Karpas-422 (cell line): ENCODE measurements at places on chromosomes 3 and 15. TPM values are rescaled to one million over a fixed set of nuclear protein-coding genes. Genes with fewer than 3 reads are reported as not detected.

GRCh38 chr15:26525096-26525495, 247.8 kb downstream of the GABRB3 start:
- H3K4me3 ChIP-seq = no peak overlapping the region
- no peaks in the 10 kb centered on the region for H3K36me3 ChIP-seq
- DNase-seq = no peak
- no peaks in the 10 kb centered on the region for H3K4me1 ChIP-seq

DNA sequence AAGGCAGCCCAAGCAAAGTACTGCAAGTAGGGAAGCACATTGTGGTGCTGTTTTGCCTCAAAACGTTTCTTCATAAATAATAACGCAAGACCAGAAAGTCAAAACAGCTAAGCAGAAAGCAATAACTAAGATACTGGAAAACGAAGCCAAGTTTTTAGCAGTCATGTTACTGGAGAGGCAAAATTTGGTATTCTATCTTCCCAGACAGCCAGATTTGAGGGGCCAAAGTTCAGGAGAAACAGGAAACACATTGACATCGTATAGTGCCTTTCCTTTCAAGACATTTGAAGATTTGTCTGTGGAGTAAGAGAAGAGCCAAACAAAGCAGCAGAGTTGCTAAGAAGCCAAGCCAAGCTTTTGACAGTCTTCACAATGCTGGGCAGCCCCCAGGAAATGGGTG, 843.6 kb upstream of the NECTIN3 start:
- no peak overlapping the region for H3K27ac ChIP-seq
- DNase-seq = no peak
- H3K36me3 ChIP-seq = no peaks in the 10 kb centered on the region
- no peaks in the 10 kb centered on the region for H3K27me3 ChIP-seq
- no peak overlapping the region for H3K4me3 ChIP-seq

Gene IL20RB
- 1.1 and 3.2 TPM in 2 replicates for total RNA-seq

DNA sequence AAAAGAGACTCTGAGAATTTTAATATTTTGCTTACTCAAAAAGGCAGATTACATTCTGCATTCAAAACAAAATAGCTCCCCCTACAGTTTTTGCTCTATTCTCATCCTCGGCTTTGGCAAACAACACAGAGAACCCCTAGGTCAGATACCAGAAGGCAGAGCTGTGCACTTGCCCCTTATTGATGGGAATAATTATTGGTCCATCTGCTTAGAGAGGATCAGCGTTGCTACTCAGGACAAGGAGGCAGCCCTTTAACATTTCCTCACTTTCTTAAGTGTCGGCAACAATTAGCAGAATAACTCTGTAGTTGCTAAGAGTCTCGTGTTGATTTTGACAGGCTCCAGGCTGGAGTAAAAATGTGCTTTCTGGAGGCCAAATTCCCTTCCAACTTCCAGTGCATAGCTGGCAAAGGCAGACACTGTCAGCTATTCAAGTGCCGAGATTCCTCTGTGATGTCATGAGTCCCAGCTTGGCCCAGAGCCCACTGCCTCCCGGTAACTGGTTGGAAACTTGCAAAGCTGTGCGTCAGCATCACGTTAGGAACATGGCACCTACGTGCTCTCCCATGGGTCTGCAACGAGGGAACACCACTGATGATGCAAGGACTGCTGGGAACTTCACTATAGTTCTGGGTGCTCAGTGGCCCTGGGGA, 482.7 kb upstream of the ADAMTS9 start:
- no peak overlapping the region for H3K4me3 ChIP-seq
- no peaks in the 10 kb centered on the region for H3K36me3 ChIP-seq
- peak; percentile 44 for DNase-seq
- no peaks in the 10 kb centered on the region for H3K27me3 ChIP-seq
- no peaks in the 10 kb centered on the region for H3K4me1 ChIP-seq

DNA sequence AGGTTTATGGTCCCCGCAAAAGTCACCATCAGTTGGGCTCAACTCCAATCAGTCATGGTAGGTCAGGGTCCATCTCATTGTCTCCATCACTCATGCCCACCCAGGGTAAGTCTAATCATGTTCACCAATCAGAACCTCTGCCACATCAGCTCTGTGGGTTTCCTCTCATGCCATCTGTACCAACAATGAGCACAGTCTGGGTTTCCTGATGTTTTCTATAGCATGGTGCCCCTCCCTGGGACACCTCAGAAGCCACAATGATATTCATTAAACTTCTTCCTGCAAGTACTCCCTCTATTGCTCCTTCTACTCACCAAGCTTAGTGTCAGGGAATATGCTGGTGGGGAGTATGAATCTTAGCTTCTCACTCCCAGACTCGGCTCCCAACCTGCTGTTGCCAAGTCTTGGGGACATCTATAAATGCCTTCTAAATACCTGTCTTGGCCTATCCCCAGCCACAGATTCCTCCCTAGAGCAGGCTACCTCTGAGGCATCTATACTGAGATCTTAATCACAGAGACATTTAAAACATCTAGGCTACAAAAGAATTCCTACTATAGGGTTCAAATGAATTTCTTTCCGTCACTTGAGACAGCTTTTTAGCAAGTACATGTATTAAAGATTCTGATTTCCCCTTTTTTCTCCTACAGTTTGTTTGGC, 5.0 kb upstream of the CCR2 start:
- no peaks in the 10 kb centered on the region for H3K36me3 ChIP-seq
- peaks cover 9% of the 10 kb centered on the region for H3K4me1 ChIP-seq
- no peak for DNase-seq

Gene ESYT3
- total RNA-seq = not detected in 2 replicates

- no peaks in the 10 kb centered on the region for H3K27me3 ChIP-seq
- no peak for DNase-seq
- H3K36me3 ChIP-seq = no peaks in the 10 kb centered on the region
- no peak overlapping the region for H3K4me3 ChIP-seq
- H3K4me1 ChIP-seq = peaks cover 5% of the 10 kb centered on the region; the same call in 1 of the 2 replicates
- no peak overlapping the region for H3K27ac ChIP-seq
Observed at GRCh38 chr15:37524601-37525000, 409.8 kb upstream of the TMCO5A start.

- H3K27ac ChIP-seq = peak overlapping the region; percentile 95
- H3K4me1 ChIP-seq = peaks cover 52% of the 10 kb centered on the region
- no peaks in the 10 kb centered on the region for H3K36me3 ChIP-seq
- no peaks in the 10 kb centered on the region for H3K27me3 ChIP-seq
- H3K4me3 ChIP-seq = peak overlapping the region; percentile 56
- peak; percentile 92 for DNase-seq
Observed at GRCh38 chr15:41967506-41968206, 4.7 kb downstream of the EHD4 start.

Gene SEMA7A
- 41.6 and 49.1 TPM in 2 replicates for total RNA-seq

DNA sequence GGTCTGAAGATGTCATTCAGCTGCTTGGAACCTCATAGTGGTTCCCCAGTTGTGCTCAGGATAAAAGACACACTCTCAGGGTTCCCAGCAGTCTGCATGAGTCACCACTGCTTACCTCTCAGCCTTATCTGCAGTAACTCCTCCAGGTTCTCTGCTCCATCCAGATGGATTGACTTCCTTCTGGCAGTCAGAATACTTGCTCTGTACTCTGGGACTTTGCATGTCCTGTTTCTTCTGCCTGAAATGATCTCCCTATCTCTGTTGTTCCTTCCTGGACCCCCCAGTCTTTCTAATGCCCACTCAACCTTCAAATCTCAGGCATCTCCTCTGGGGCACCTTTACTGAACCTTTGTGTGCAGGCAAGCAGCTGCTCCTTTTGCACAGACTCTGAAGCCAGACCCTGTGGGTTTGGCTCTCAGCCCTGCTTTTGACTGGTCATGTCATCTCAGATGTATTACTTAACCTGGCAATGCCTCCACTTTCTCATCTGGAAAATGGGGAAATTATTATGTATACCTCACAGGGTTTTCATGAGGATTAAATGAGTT, 38.4 kb downstream of the ITPR1 start:
- no peaks in the 10 kb centered on the region for H3K36me3 ChIP-seq
- no peaks in the 10 kb centered on the region for H3K4me1 ChIP-seq
- no peak for DNase-seq

Gene PCLAF
- 24.7 and 223 TPM in 2 replicates for total RNA-seq

Gene LARP6
- not detected in 2 replicates for total RNA-seq

GRCh38 chr15:100703671-100704070, 101.3 kb downstream of the ASB7 start:
- H3K27me3 ChIP-seq = no peaks in the 10 kb centered on the region
- H3K4me3 ChIP-seq = no peak overlapping the region
- no peaks in the 10 kb centered on the region for H3K36me3 ChIP-seq

DNA sequence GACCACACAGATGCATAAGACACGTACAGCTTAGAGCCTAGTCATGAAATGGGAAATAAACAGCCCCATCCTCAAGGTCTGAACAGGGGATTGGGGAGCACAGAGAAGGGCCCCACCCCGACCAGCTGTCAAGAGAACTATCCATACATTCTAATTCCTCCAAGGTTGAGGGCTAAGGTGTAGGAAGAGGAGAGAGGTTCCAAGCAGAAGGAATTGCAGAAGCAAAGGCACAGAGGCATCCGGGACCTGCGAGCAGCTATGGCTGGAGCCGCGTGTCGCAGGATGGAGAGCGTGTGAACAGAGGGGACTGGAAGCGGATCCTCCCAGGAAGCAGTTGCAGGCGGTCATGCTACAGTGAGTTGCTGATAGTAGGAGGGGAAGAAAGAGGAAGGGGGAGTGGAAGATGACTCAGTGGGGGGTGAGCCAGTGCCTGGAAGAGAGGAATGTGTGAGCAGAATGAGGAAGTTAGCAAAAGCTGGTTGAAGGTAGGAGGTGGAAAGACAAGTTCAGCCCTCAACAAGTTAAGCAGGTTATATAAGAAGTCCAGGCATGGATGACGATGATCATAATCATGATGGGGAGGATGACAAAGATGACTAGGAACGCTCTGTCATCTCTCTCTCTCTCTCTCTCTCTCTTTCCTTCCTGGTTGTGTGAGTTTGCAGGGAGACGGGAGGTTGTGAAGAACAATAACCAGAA, 89.7 kb downstream of the LIPC start:
- no peak overlapping the region for H3K4me3 ChIP-seq
- no peaks in the 10 kb centered on the region for H3K27me3 ChIP-seq
- DNase-seq = no peak
- no peaks in the 10 kb centered on the region for H3K36me3 ChIP-seq
- no peak overlapping the region for H3K27ac ChIP-seq

GRCh38 chr3:14203521-14204079, 25.0 kb downstream of the LSM3 start:
- no peak overlapping the region for H3K4me3 ChIP-seq
- no peak overlapping the region for H3K27ac ChIP-seq
- H3K4me1 ChIP-seq = no peaks in the 10 kb centered on the region
- peaks cover 6% of the 10 kb centered on the region; the same call in 1 of the 2 replicates for H3K36me3 ChIP-seq
- H3K27me3 ChIP-seq = no peaks in the 10 kb centered on the region

- H3K27ac ChIP-seq = no peak overlapping the region
- H3K4me3 ChIP-seq = no peak overlapping the region
- no peaks in the 10 kb centered on the region for H3K36me3 ChIP-seq
- no peak for DNase-seq
Observed at GRCh38 chr3:168973206-168973605, 690.3 kb downstream of the MECOM start.

DNA sequence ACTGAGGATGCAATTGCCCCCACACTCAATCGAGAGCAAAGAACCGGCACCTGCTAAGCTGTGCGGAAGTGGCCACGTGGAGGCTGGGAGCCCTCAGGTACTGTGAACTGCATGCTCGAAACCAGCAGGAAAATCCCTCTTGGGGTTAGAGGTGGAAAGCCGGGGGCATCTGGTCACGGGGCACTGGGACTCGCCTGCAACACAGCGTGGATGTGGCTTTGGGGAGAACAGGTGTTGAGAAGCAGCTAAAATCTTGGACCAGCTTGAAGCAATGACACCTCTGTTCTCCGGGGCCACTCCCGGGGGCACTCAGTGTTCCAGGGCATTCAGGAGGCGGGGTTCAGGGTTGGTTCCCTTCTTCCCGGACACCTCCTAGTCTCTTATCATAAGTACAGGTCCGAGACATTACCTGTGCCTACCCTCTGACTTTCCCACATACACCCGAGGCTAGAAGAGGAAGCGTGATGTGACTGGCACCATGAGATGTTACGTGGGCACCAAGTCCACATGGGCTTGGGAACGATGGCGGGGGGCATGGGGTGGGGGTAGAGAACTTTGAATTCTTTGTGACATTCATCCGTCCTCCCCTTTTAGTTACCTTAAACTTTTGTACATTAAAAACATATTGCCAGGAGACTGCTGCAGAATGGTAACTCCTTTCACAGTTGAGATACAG, 172.0 kb downstream of the ADAMTS17 start:
- no peak overlapping the region for H3K4me3 ChIP-seq
- DNase-seq = no peak
- H3K27ac ChIP-seq = no peak overlapping the region
- H3K36me3 ChIP-seq = no peaks in the 10 kb centered on the region
- H3K4me1 ChIP-seq = no peaks in the 10 kb centered on the region
- H3K27me3 ChIP-seq = no peaks in the 10 kb centered on the region; the same call in 1 of the 2 replicates

Gene GPR156
- total RNA-seq = not detected in 2 replicates

GRCh38 chr3:15728766-15729165, 69.0 kb downstream of the ANKRD28 start:
- peaks cover 12% of the 10 kb centered on the region; the same call in 1 of the 2 replicates for H3K4me1 ChIP-seq
- no peak overlapping the region for H3K27ac ChIP-seq
- peaks cover 24% of the 10 kb centered on the region for H3K36me3 ChIP-seq
- no peak for DNase-seq

Gene SLC22A14
- total RNA-seq = not detected in 2 replicates

Gene FBXW12
- total RNA-seq = not detected in 2 replicates

GRCh38 chr3:50637945-50638344, 21.0 kb downstream of the MAPKAPK3 start:
- no peaks in the 10 kb centered on the region for H3K27me3 ChIP-seq
- no peak overlapping the region for H3K27ac ChIP-seq
- no peaks in the 10 kb centered on the region for H3K36me3 ChIP-seq

- H3K4me3 ChIP-seq = no peak overlapping the region
- no peaks in the 10 kb centered on the region for H3K36me3 ChIP-seq
- no peak for DNase-seq
- no peaks in the 10 kb centered on the region for H3K4me1 ChIP-seq
- H3K27ac ChIP-seq = no peak overlapping the region
Observed at GRCh38 chr3:30675006-30675405, 68.6 kb downstream of the TGFBR2 start.

DNA sequence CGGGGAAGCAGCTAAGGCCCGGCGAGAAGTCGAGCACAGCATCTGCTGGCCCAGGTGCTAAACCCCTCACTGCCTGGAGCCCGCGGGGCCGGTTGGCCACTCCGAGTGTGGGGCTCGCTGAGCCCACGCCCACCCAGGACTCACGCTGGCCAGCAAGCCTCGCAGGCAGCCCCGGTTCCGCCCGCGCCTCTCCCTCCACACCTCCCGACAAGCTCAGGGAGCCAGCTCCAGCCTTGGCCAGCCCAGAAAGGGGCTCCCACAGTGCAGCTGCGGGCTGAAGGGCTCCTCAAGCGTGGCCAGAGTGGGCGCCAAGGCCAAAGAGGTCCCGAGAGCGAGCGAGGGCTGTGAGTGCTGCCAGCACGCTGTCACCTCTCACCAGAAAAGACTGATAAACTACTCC, 8.9 kb upstream of the GABRB3 start:
- H3K4me1 ChIP-seq = no peaks in the 10 kb centered on the region
- no peaks in the 10 kb centered on the region for H3K36me3 ChIP-seq
- H3K27me3 ChIP-seq = no peaks in the 10 kb centered on the region
- no peak overlapping the region for H3K27ac ChIP-seq
- H3K4me3 ChIP-seq = no peak overlapping the region
